ENCODE measurements at places on chromosomes 12 and 14.

DNA sequence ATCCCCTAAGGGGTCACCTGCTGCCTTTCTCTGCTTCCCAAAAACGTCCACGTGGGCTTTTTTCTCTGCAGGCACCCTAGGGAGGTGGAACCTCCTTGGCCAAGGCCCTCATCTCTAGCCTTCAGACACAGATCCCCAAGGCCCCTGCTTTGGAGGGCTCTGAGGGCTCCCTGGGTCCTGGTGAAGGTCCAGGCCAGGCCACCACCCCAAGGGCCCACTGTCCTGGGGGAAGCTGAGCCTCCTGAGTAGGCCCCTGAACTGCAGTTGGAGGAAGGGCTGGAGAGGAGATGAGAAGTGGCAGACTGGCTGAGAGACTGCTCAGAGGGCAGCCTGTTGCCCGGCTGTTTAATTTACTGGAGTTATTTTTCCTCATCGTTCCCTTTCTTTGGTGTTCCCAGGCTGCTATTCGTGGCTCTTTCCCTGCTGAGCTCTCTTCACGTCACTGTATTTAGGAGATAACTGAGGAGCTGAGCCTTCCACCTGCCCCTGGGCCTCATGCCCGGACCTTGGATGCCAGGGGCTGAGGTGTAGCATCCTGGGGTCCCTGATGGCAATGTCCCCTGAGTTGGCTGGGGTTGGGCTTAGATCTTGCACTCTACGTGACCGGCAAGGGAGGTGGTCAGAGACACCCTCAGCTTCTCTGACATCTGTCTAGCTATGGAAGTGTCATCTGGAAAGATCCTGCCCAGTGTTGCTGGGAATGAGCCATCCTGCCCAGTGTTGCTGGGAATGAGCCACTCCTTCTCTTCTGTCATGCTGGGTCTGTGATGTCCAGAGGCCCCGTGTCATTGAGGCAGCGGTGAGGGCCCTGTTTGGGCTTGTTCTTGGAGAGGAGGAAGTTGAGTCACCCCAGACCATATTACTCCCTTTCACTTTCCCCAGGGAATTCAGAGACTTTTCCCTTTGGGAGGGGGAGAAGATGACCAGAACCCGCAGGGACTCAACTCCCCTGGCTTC, 139.8 kb downstream of the TSPAN9 start:
- DNase-seq = no peak

- no peak for DNase-seq
Measured at GRCh38 chr12:121753844-121754264, 39.6 kb downstream of the RHOF start.

DNA sequence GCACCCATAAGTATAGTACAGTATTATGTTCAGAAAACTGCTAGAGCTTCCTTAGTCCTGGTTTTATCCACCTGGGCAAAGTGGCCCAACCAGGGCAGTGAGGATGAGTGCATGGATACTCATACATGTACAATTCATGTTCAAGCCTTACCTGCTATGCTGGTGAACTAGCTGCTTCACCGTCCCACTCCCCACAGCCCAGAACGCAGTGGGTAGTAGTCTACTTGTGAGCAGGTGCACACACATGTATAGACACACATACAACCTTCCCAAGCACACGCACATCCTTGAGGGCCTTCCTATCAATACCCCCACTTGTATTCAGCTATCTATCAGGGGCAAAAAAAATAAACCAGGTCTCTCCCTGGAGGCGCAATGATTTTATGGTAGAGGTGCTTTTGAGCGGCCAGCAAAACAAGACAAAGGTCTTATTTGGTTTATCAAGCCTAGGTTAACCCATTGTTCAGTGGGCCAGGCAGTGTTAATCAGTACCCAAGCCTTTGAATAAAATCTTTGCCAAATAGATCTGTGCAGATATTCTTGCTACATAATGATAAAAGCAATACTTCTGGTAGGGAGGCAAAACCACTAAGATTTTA, 69.8 kb downstream of the ZFP36L1 start:
- no peak for DNase-seq

GRCh38 chr12:9068086-9068485, 47.6 kb downstream of the A2M start:
- DNase-seq = no peak

- DNase-seq = no peak
Measured at GRCh38 chr12:12224240-12224940, 42.5 kb downstream of the LRP6 start.

DNA sequence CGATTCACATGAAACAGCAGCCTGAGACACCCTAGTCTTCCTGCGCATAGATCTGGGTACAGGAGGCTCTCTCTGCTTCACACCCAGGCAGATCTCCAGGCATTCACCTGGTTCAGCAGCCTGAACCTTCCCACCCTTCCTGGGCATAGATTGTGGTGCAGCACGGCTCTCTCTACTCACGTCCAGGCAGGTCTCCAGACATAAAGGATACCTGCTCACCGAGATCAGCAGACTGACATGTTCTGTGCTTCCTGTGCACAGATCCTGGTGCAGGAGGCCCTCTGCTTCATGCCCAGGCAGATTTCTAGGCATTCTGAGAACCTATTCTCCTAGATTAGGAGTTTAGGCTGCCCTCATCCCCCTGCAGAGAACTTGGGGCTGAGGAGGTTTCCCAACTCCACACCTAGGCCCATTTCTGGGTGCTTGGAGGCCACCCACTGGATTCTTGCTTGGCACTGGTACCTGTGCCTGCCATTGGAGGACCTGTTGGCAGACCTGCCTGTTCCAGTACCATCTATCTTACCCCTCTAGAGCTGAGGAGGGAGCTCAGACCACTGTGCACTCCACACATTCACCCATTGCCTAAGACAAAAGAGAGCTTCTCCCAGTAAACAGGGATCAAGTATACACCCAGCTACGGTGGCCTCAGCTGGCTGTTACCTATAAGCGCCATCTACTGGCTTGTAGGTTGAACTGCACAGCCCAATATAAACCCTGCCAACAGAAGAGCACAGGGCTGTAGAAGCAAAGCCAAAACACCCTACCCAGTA, 28.0 kb upstream of the GARIN6 start:
- peak; percentile 52 for DNase-seq

DNA sequence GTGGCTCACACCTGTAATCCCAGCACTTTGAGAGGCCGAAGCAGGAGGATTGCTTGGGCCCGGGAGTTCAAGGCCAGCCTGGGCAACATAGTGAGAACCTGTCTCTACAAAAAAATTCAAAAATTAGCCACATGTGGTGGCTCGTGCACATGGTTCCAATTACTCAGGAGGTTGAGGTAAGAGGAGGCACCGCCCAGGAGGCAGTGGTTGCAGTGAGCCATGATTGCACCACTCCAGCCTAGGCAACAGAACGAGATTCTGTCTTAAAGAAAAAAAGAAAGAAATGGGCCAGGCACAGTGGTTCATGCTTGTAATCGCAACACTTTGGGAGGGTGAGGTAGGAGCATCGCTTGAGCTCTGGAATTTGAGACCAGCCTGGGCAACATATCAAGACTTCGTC, 33.5 kb downstream of the MAP1LC3B2 start:
- DNase-seq = no peak

- DNase-seq = no peak
Measured at GRCh38 chr12:12748044-12748443, 30.9 kb downstream of the CDKN1B start.

- no peak for DNase-seq
Measured at GRCh38 chr14:59728304-59728703, 142.3 kb downstream of the RTN1 start.

DNA sequence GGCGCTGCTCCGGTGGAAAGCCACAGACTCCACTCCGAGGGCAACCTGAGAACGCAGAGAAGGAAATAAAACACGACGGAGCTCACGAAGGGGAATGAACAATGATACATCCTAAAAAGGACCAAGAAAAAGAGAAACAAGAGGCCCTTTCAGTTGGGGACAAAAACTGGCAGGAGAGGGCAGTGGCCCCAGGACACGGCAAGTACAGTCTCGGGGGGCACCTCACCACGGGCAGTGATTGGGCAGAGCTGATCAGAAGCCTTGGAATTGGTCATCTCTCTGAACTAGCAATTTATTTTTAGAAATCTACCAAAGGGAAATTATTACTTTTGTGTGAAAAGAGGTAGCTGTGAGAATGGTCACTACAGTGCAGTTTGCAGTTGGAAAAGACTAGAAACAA, 27.9 kb downstream of the CCDC92 start:
- no peak for DNase-seq

DNA sequence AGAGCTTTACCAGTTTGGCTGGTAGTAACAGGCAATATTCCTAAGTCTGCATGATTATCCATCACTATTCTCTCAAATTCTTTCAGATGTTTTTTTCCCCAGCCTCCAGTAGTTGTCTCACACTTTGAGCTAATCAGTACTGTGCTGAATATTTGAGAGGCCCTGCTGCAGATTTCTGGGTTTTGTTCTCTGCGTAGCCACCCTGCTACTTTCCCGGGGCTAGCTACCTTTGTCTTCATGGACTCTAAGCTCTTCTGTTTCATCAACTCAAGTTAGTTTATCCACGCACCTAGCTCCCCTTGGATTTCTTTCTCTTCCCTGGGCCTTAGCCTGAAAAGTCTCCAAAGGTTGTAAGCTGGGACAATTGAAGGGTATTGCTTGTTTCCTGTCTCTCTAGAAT, 73.0 kb downstream of the FUT8 start:
- no peak for DNase-seq

DNA sequence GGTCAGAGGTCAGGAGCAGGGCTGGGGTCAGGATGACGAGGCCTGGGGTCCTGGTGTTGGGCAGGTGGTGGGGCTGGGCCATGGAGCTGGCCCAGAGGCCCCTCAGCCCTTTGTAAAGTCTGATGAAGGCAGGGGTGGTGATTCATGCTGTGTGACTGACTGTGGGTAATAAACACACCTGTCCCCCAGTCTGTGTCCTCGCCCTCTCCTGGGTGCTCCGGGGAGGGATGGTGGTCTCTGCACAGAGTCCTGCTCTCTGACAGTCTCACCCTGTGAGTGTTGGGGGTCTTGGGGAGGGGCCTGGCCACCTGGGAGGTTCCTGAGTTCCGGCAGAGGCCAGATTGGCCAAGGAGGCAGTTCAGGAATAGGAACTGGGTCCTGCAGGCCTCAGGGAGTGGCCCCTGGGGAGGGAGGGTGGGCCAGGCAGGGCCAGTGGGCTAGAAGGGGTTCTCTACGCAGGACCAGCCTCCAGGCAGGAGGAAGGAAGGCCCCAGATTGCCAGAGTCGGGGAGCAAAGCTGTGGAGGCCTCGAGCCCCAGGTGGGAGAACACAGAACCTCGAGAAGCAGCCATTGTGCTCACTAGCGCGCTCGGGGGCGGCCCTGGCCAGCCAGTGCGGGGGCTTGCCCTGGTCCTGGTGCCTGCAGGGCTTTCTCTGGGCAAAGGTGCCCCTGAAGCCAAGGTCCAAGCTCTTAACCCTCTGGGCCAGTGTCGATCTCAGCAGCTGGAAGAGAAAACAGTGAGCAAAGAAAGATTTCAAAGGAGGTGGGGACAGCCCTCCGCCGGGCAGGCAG, 14.4 kb downstream of the ACADS start:
- no peak for DNase-seq

GRCh38 chr14:49193332-49194065, 392.7 kb downstream of the RPS29 start:
- no peak for DNase-seq

DNA sequence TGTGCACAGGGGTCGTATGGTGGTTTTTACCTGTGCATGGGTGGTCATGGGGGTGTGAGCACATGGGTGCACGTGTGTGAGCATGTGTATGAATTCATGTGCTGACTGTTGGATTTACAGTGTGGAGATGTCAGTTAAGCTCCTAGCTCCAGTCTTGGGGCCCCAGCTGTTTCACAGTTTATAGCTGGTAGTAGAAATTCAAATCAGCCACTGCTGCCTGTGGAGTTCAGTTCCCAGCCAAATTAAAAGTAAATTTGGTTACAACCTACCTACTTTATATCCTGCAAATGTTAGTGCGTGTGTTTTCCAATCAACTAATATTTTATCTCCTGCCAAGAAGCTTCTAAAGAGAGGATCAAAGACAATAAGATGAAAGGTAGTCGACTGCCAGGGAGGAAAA, 56.0 kb upstream of the HSPB8 start:
- no peak for DNase-seq

DNA sequence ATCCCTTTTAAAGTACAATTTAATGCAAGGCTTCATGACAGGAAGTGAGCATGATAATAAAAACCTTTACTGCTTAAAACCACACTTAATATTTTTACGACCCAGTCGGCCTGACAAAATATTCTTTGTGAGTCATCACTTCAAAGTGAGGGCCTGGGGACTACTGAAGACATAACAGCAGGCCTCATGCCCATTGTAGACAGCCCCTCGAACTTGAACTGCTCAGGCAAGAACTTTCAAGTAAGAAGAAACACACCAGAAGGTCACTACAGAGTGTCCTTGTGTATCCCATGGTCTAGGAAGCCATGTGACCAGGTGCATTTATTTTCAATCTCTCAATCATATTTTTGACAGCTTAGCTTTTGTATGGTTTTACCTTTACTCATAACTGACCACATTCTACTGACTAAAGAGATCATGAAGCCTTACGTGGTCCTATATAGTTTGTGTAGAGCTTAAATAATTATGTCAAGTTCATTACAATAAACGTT, 61.4 kb upstream of the MANSC4 start:
- no peak for DNase-seq
